Activated CD4-positive, alpha-beta T cell treated with anti-CD3 and anti-CD28 coated beads, Interleukin-2, amount 50 U/mL, for 4 hours (primary cell): ENCODE measurements at places on chromosomes 6 and 20.
A peak's percentile ranks its signal among the peaks of the same experiment; 100 is the strongest.

DNA sequence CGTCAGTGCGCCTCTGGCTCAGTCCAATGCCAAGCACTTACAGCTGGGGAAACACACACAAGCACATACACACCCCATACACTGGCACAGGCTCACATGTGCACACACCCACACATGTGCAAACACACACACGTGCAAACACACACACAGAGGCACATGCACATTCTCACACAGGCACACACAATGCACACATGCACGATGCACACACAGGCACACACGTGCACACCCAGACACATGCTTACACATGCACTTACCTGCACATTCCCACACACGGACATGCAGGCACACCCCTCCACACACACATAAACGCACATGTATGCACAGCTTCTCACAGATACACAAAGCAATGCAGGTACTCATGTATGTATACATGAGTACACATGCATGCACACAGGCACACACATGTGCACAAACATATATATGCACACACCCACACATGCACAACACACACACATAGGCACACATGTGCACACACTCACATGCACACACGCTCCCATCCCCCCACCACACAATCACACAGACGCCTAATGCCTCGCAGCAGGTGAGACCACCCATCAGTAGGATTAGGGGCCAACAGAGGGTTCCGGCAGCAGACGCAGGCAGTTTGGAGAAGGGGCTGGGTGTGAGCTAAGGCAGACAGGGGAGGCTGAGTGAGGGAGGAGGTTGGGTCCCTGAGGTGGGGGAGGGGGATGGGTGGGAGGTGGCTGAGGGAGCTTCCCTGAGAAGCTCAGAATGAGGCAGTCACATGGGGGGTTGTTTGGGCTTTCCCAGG lies 71.2 kb upstream of the SLCO4A1 start:
- DNase-seq = no peak

- DNase-seq = peak; percentile 71
Measured at GRCh38 chr20:62156592-62157386, 13.2 kb downstream of the SS18L1 start.

DNA sequence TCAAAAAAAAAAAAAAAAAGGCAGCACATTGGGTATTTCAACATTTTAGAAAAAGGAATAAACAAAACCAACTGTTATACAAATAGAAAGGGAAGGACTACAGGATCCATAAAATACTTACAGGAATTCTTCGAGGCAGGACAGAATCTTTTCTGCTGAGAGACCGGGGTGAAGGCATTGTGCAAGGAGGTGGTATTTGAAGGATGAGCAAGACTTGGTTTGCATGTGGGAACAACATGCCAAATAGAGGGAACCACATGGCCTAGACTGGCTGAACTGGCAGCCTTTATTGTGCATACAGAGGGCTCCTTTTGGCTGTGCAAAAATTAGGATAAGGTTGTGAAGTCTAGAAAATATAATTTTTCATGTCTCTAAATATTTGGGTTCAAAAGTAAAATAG lies 62.9 kb downstream of the SCAND1 start:
- DNase-seq = no peak

DNA sequence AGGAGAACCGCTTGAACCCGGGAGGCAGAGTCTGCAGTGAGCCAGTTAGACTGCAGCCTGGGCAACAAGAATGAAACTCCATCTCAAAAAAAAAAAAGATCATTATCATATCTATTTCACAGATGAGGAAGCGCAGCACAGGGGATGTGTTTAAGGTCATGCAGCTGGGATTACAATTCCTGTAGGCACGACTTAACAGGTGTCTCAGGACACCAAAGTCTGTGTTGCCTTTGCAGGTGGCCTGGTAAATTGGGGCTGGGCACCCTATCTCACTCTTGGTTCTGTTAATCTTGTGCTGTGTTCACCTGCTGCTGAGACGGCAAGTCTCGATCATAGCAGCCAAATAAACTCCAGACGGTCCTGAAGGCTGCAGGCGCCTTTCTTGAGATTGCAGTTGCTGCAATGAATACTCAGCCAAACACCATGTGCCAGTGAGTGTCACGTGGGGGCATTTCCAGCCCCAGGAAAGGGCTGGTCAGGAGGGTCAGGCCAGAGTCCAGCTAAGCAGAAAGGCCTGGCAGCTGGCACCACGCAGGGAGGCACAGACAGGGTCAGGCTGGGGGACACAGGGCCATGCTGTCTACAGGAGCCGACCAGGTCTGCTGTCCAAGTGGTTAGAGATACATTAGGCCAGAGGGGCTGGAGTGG lies 55.8 kb downstream of the FGD2 start:
- DNase-seq = no peak

- no peak for DNase-seq
Measured at GRCh38 chr20:10329387-10330005, 104.5 kb downstream of the MKKS start.

- no peak for DNase-seq
Measured at GRCh38 chr20:58989196-58989595, 8.1 kb downstream of the NELFCD start.

DNA sequence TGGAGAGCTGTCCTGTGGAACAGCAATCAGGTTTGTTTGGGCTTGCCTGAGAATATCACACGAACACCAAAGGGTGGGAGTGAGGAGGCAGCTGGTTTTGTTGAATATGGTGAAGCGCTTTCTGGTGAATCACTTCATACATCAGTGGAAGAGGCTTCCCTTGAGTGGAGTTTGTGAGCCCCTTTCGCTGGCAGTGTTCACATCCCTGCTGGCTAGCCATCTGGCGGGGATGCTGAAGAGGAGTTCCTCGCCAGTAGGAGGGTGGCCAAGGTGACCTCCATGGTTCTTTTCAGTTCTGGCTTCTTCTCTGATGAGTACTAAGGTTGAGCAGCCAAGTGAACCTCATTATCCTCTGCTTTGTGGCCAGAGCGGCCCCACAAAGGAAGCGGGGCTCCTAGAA lies 37.7 kb upstream of the RNF8 start:
- DNase-seq = no peak

DNA sequence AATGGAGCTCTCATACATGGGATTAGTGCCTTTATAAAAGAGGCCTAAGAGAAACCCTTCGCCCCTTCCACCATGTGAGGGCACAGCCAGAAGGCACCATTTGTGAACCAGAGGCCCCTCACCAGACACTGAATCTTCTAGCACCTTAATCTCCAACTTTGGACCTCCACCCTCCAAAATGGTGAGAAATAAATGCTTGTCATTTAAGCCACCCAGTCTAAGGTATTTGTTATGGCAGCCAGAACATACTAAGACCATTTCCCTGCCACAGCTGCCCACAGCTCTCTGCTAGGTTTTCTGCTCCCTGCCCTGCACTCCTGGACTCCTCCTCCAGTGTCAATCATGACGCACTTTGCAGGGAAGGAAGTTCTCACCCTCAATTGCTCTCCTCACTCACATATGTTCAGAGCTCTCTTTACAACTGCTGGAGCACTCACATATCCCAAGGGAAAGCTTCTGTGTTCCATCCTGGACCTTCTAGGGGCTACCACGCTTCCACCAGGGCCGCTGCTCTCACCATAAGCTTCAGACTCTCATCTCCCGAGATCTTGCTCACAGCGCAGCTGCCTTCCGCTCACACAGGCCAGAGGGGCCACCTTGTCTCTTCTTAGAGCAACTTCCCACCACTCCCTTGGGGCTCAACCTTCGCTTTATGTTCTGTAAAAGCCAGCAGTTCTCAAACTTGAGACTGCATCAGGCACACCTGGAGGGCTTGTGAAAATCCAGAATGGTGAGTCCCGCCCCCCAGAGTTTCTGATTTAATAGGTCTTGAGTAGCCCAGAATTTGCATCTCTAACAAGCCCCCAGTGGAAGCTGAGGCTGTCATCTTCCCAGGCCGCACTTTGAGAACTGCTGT lies 1.6 kb upstream of the LY86 start:
- DNase-seq = no peak

DNA sequence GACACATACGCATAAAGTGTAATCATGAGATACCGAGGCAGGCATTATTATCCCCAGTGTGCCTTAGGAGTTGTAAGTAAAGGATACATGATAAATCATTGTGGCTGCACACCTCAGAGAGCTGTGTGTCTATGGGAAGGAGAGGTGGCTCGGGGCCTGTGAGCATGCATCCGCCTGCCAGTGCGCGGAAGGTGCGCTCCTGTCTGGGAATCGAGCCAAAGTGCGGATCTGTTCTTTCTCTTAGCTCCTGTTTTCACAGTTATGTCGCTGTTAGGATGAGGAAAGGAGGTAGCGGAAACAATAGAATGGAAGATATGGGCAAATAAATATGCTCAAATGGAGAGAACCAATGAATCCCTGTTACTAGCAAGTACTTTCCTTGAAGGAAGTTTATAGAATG lies 98.0 kb downstream of the ANKRD6 start:
- DNase-seq = no peak
